ENCODE measurements at places on chromosomes 7 and 10.
A peak's percentile ranks its signal among the peaks of the same experiment; 100 is the strongest.

DNA sequence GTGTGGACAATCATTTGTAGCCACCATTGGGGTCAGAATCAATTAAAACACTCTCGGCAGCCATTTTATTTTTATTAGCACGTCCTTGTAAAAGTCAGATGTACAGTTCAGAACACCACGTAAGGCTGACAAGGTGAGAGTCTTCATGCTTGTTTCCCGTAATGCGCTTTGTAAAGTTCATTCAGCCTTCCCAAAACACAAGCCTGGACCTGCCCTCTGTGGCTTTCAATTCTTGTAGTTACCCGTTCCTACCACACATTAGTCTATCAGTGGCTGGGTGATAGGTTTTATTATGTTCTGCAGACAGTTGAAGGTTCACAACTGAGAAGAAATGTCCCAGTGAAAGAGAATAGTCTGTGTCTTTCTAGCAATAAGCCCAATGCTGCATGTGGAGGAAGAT lies 35.4 kb downstream of the GAD2 start:
- DNase-seq = no peak

- DNase-seq = no peak
Observed at GRCh38 chr10:79454259-79454658, 8.8 kb upstream of the ZCCHC24 start.

- DNase-seq = no peak
Observed at GRCh38 chr7:20797042-20797461, 10.4 kb upstream of the SP8 start.

- no peak for DNase-seq
Observed at GRCh38 chr7:139571190-139571589, 47.7 kb downstream of the CLEC2L start.

- DNase-seq = no peak
Observed at GRCh38 chr7:5696346-5697110, 84.9 kb downstream of the RNF216 start.

DNA sequence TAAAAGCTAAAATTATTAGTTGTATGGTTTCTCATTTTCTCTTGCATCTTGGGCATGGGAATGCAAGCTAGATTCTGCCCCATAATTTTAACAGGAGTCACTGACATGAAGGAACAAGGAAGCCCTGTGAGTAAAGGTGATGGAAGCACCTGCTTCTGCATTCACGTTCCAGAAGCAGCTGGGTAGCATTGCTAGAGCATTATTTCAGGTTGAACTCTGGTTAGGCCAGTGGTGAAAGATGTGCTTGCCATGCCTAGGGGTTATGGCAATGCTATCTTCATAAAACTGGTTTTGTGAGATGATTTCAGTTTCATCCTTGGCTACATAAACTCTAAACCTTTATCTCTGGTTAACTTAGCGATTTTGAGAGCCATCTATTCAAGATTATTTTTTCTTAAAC lies 151.4 kb downstream of the TFEC start:
- no peak for DNase-seq

DNA sequence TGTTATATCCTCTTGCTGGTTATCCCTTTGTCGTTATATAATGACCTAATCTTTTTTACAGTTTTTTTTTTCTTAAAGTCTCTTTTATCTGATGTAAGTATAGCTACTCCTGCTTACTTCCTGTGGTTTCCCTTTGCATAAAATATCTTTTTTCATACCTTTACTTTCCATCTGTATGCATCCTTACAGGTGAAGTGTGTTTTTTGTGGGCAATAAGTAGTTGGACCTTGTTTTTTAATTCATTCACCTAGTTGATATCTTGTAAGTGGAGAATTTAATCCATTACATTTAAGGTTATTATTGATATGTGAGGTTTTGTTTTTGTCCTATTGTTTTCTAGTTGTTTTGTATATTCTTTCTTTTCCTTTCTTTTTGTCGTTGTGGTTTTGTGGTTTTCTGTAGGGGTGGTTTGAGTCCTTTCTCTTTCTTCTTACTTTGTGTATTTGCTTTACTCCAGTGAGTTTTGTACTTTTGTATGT lies 168.6 kb downstream of the MLLT10 start:
- DNase-seq = no peak

- DNase-seq = no peak
Observed at GRCh38 chr10:127987467-127988380, 80.8 kb downstream of the PTPRE start.

- DNase-seq = no peak
Observed at GRCh38 chr10:71585564-71586290, 133.9 kb downstream of the C10orf105 start.

DNA sequence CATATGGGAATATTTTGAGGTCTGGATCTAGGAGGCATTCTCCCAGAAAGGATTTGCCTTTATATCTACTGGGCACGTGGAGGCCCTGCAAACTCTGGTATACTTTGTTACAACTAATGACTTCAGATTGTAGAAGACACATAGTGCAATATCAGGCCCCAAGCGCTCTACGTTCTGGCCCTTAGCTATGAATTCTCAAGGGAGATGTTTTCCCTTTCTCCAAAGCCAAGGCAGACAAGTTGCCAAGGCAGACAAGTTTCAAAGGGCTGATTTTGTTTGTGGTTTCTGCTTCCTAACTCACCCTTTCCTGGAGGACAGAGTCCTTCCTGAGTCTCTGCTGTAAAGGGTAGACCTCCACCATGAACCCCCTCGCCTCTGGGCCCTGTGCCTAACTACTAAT lies 99.4 kb upstream of the CTTNBP2 start:
- DNase-seq = no peak

GRCh38 chr7:124318721-124319450 lies 286.0 kb upstream of the TMEM229A start:
- no peak for DNase-seq

GRCh38 chr10:59319854-59320253 lies 42.5 kb downstream of the FAM13C start:
- no peak for DNase-seq

- DNase-seq = no peak
Observed at GRCh38 chr7:18191341-18191740, 163.7 kb upstream of the PRPS1L1 start.

DNA sequence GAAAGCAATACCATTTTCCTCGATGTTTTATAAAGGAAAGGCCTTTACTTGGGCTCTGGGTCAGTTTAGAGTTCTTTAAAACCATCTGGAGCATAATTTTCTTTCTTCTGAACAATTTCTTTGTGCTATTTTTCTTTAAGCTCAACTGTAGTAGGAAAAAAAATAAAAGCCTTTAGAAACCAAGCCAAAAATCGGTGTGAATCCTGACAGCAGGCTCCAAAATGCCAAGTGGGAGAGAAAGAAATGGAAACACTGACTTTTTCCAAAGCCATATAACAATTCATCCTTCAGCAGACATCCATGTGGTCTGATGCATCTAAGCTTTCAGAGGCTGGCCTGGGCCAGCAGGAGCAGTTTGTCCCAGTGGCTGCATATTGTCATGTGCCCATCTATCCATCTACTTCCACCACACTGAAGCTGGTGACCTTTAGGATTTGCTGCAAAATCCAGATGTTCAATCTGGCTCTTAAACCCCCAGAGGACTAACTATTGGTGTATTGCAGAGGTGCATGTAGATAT lies 23.0 kb upstream of the ITPRID1 start:
- no peak for DNase-seq

DNA sequence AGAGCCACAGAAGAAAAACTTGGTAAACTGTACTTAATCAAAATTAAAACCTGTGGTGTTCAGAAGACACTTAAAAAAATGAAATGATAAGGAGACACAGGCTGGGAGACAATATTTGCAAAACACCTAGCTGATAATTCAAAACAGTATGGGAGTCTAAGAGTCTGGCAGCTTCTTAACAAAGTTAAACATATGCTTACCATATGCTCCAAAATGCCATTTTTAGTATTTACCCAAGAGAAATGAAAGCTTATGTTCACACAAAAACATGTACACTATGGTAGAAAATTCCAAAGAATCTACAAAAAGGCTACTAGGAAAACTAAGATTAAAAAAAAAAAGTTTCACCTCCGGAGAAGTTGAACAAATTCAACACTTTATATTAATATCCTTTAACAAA lies 48.6 kb downstream of the ITGB1 start:
- DNase-seq = no peak

- no peak for DNase-seq
Observed at GRCh38 chr7:104130726-104131125, 77.1 kb downstream of the ORC5 start.

- DNase-seq = no peak
Observed at GRCh38 chr10:112792487-112793201, 157.4 kb upstream of the TCF7L2 start.

- no peak for DNase-seq
Observed at GRCh38 chr10:5196702-5197113, at the start of gene AKR1C4. AKR1C4 (plus strand) TSS chr10:5196837; CDS start chr10:5196868, 31 bp downstream.

GRCh38 chr10:109239371-109239770 lies 683.9 kb downstream of the XPNPEP1 start:
- DNase-seq = no peak

- DNase-seq = no peak
Observed at GRCh38 chr7:38916396-38916795, 7.4 kb upstream of the VPS41 start.

DNA sequence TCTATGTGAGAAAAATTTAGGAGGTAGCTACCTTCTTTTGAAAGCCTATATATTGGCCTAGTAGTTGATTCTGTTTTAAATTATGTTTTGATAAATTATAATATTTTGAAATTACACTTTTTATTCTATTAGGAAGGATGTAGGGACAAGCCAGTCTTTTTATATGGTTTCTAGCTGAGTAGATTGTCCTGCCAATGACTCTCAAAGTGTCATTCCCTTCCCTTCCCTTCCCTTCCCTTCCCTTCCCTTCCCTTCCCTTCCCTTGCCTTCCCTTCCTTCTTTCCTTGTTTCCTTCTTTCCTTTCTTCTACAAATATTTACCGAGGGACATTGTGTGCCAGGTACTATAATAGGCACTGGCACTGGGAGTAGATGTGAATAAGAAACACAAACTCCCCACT lies 99.7 kb upstream of the HDAC9 start:
- DNase-seq = no peak

GRCh38 chr10:53135897-53136253 lies 363.3 kb upstream of the MBL2 start:
- no peak for DNase-seq

DNA sequence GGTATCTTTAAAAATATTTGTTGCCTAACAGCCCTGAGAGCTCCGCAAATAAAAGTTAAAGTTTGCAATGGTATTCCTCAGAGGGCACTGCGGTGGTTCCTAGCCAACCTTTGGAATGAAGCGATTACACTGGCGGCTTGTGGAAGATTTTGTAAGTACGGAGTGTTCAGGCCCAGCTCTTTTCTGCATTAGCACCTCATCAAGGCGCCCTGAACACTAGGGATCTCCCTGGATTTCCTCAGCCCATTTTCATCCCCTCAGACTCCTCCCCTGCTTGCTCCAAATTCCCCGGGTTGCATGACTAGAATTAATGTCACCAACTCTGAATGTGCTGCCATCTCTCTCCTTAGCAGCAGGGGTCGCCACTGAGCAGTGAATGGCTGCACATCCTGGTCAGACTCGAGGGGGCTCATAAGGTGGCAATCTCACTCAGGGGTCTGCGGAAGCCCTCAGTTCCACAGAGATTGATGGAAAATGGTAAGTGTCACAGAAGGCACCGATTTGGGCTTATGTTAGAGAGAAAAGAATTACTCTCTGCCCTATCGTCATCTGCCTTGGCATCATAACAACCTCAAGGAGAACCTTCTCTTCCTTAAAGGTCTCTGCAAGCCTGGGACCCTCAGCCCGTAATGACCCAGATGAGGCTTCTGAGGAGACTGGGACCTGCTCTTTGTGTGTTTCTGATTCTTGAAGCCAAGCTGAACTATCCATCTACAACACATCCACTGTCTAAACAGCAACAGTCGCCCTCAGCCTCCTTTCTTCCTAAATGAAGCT lies 262.8 kb upstream of the AOAH start:
- peak; percentile 20 for DNase-seq

- DNase-seq = no peak
Observed at GRCh38 chr10:33341637-33342036, 7.2 kb upstream of the NRP1 start.

DNA sequence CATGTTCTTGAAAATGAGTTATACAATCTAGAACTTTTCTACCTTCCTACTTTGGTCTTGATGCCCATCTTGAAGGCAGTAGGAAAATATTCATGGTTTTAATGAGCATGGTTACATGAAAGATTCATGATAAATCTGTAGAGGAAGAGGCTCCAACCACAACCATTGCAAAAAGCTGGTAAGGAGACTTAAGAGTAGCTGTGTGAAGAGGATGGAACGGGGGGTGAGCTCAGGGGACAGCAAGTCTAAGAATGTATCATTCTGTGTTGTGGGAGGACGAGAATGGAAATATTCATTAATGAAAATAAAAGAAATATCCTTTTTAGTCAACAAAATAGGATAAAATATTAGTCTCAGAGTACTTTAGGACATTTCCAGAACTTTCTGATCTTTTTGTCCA lies 81.1 kb downstream of the BMPER start:
- no peak for DNase-seq

DNA sequence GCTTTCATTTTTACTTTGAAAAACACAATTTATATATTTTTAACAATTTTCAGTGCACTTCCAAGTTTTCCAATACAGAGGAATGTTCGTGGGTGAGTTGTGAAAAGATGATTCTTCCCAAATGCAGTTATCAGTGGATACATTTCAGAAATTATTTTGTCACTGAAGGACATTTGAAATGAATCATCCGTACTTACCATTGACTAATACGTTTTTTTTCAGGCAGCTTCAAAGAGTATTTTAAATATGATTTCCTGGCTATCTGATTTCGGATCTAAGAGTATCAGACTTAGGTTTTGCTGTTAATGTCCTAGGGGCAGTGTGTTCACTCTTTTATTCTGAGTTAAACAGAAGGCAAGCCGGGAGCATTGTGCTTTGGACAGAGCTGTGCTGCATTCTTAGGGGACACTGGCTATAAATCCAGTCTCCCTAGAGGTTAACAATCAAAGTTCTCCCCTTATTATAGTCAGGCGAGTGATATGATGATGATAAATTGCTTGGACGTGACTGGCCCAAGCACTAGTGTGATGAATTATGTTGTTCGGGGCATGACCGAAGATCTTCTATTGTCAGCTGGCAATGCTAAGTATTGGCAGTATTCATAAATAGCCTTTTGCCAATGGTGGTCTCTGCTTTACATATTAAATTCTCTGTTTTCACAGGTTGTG lies 4.5 kb downstream of the PTER start:
- no peak for DNase-seq

Data from activated CD4-positive, CD25-positive, alpha-beta regulatory T cell treated with anti-CD3 and anti-CD28 coated beads, Interleukin-2, amount 50 U/mL, for 16 hours (primary cell).